Islet precursor cell (in vitro differentiated cells): ENCODE measurements at places on chromosomes 3 and 15.
A peak's percentile ranks its signal among the peaks of the same experiment; 100 is the strongest.

DNA sequence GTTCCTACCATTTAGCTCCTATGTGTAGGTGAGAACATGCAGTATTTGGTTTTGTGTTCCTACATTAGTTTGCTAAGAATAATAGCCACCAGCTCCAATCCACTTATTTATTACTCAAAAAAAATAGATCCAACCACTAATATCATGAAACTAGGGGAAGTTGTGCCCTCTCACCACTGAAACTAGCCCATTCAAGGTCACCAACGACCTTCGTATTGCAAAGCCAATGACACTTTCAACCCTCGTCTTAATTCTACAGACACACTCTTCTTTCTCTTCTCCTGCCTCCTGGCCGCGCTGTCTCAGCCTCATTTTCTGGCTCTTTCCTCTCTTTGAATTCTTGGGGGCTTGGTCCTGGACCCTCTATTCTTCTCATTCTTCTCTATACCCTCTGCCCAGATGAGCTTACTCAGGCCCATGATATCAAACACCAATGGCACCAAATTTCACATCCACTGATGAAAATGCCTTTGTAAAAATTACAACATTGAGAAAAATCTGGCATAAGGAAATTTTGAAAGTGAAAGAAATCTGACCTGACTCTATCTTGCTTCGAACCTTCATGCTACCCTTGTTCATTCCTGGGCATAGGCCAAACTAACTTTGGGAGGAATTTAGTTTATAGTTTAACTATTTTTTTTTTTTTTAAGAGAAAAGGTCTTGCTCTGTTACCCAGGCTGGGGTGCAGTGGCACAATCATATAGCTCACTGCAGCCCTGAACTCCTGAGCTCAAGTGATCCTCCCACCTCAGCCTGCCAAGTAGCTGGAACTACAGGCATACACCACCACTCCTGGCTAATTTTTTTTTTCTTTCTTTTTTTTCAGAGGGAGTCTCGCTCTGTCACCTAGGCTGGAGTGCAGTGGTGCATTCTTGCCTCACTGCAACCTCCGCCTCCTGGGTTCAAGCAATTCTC is 25.4 kb upstream of the LIMD1 start:
- peak; percentile 17 for DNase-seq

DNA sequence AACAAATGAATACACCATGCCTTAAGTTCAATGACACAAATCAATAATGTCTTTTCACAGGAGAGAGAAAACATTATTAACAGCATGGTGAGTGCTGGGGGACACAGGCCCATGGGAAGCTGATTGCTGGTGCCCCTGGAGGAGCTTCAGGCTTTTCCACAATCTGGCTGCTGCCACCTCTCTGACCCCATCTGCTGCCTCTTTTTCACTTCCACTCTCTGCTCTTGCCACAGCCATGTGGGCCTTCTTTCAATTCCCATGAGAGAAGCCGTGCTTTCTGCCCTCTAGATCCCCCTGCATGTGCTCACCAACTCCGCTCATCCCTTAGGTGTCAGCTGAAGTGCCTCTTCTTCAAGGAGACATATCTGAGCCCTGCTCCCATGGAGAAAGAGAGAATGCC is 21.0 kb upstream of the CTXND1 start:
- DNase-seq: no peak

DNA sequence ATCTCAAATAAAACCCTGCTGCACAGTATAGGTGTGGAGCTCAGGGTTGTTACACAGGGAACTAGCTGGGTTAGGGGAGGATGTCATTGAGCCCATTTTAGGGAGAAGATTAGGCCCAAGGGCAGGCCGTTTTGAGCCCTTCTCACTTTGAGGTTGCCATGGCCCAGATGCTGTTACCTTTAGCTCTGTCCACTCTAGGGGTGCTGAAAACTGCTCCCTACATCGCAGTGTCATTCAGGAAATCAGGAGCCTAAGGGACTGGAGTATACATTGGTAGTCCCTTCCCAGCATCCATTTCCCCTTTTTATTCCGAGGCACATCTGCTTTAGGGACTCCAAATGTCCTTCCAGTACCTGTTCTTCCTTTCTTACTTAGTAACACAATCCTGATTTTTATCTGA is 79.0 kb upstream of the SELENOK start:
- DNase-seq: no peak

- no peak for DNase-seq
Observed at GRCh38 chr3:134992180-134992579, 197.1 kb downstream of the EPHB1 start.

DNA sequence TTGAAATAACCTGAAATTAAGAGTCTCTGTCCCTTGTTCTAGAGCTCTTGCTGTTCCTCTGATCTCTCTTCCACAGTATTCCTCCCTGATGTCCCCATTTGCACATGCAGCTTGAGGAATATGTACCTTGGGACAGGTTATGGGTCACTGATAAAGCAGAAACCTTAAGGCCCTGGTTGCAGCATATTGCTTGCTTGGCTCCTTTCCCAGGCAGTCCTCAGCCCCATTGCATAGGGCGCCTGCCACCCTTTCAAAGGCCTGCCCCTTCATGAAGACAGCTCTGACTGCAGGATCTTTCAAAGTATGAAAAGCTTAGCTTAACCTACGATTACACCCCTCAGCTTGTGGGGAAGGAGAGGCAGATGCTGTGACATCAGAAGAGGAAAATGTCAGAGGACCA is 51.6 kb downstream of the WDR76 start:
- no peak for DNase-seq
